ENCODE measurements at places on chromosomes 16 and 17.
A peak's percentile ranks its signal among the peaks of the same experiment; 100 is the strongest.

DNA sequence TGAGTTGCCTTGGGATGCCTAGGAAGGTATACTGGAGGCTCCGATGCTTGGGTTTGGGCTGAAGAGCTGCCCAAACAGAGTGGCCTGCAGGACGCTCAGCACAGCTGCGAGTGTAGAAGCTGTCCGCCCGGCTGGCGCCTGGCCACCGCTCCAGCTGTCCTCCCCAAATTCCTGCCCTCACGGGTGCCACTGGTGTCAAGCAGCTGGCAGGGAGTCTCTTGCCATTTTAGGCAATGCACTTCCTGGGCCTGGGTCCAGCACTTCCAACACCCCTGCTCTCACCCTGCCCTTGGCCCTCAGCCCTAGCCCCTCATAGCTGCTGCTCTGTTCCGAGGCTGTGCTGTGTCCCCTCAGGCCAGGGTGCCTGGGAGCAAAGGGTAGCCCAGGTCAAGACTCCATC lies 5.2 kb upstream of the PKMYT1 start:
- DNase-seq = no peak

DNA sequence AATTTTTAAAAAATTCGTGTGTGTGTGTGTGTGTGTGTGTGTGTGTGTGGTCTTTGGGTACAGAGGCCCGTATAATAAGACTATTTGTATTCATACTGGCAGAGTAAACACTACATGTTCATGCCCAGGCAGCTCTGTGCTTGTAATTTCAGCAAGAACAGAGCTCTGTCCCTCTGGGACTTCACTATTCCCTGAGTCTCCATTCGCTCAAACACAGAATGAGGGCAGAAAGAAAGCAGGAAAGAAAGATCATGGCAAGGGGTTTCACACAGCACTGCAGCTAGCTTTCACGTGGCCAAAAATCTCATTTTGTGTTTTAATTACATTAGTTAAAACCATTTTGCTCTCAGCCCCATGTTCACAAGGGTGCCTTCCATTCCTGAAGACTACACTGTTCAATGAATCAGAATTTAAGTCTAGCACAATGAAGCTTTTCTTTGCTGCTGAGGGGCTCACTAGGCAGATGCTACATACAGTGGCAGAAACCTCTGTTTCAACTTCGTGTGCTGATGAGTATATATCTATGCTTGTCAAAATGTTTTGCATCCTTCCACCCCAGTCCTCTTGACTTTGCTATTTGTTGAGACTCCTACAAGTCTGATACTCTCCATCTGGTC lies 198.4 kb upstream of the C17orf78 start:
- peak; percentile 7 for DNase-seq

GRCh38 chr17:72388765-72389473 lies 268.1 kb downstream of the SOX9 start:
- DNase-seq = peak; percentile 43

DNA sequence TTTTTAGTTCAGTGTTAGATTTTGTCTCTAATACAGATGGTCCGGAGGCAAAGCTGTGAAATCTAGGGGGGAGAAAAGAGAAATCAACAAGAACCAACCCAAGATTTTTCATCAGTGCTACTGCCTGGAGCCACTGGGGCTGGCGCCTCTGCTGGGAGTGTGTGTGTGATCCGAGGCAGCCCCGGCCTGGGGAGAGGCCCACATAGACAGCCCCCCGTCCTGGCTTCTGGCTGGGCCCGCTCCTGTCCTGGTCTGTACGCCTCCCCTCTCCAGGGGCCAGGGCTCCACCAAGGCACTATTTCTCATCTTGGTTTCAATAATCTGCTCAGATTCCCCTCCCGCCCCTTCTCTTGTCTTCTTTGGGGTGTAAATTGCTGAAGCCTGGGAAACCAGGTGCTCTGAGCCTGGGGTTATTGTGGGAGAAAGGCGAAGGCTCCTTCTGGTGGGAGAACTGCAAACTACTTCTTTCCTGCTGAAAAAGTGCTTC lies 7.8 kb downstream of the BAHCC1 start:
- no peak for DNase-seq

GRCh38 chr16:69199382-69199781 lies 12.4 kb downstream of the SNTB2 start:
- no peak for DNase-seq

- no peak for DNase-seq
Observed at GRCh38 chr16:645852-646678, 3.1 kb upstream of the WDR90 start.

- DNase-seq = no peak
Observed at GRCh38 chr17:57874434-57875289, 24.8 kb upstream of the MRPS23 start.

DNA sequence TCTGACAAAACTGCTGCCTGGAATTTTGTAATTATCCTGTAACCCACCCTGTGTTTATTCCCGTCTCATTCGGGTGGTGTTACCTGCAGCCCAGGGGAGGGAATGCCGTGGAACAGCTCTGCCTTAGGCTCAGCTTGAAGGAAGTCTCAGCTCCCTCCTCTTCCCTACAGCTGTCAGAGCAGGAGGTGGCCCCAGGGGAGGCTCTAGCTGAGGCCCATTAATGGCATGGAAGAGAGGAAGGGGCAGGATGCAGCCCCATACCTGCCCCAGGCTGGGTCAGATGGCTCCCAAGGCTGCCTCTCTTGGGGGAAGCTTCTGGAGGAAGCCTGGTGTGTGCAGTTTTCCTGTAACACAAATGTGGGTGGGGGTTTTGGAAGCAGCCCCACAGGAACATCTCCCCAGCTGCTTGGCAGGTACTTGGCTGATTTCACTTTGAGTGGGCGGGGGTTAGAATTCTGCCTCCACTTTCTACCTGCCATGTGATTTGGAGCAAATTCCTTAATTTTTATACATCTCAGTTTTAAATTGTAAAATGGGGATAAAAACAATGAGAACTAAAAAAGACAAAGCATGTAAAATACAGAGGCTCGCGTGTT lies 103.9 kb downstream of the MGAT5B start:
- no peak for DNase-seq

GRCh38 chr17:46147296-46147695 lies 45.9 kb downstream of the KANSL1 start:
- no peak for DNase-seq

GRCh38 chr16:12089492-12090150 lies 113.1 kb downstream of the SNX29 start:
- no peak for DNase-seq

DNA sequence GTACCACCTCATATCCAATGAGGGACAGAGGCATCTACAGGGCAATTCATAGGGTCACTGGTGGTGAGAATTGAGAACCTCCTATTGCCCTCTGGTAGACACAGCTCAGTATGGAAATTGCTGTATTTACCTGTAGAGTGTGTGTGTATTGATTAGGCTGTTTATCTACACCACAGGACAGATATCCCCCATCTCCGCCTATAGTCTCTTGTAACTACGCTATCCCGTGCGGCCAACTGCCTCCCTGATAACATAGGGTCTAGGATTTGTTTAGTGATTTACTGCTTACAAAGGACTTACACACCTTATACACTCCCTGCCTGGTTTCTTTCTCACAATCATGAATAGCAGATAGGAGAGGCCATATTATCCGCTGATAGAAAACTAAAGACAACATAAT lies 1.7 kb upstream of the STAT3 start:
- DNase-seq = peak; percentile 32

DNA sequence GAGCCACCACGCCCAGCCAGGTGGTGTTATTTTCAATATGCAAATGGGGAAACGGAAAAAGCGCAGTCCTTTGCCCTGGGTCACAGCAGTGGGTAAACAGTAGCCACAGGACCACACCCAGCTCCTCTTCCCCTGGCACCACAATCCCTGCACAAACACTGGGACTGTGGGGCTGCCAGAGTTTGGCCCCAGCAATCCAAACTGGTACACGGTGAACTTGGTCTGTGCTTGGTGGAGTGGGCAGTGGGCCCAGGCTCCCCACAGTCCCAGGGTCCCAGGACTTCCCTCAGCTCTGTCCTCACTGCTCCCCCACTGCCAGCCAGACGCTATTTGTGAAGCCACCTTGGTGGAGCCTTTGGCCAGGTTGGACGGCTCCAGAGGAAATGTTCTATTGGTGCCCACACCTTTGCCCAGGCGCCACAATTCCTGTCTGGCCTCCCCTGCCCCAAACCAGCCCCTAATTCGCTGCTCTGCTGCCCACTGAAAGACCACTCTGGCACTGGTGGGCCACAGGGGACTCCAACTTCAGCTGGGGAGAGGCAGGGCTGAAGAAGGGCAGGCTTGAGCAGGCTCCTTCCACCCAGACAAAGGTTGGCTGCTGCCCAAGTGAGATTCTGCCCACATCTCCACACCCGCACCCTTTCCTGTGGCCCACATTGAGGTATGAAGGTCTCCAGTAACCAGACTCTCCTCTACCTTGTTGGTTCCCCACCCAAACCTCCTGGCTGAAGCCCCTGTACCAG lies 2.1 kb downstream of the CHAD start:
- DNase-seq = peak; percentile 68

DNA sequence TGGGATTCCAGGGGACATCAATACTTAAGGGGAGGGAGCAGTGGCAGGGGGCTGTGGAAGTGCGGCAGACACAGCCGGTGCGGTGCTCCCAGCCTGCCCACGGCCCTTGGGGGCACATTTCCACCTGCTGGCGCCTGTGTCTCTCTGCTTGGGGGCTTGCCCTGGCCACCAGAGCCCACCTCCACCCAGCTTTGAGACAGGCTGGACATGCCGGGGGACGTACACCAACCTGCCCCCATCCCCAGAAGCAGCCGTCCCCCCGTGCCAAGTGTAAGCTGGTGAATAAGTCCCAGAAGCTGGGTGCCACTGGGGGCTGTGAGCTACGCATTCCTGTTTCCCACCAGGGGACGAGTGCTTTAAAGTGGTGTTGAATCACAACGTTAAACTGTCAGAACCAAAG lies 172.6 kb downstream of the GSG1L start:
- DNase-seq = no peak

DNA sequence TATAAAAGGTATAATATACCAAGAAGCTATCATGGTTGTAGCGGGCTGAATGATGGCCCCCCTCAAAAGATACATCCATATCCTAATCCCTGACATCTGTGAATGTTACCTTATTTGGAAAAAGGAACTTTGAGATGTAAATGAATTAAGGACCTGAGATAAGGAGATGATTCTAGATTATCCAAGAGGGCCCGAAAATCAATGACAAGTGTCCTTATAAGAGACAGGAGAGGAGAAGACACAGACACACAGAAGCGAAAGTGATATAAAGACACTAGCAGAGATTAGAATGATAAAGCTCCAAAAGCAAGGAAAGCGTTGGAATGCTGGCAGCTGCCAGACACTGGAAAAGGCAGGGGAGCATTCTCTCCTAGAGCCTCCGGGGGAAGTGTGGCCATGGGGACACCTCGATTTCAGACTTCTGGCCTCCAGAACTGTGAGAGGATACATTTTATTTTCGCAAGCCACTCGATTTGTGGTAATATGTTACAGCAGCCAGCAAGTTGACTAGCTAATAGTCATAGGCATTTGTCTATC lies 12.5 kb upstream of the GP1BA start:
- DNase-seq = no peak

GRCh38 chr16:31329671-31330552 lies 25.1 kb upstream of the ITGAX start:
- no peak for DNase-seq

GRCh38 chr17:18323007-18323406 lies 7.9 kb downstream of the SMCR8 start:
- DNase-seq = no peak

GRCh38 chr17:82239401-82239925 lies 10.6 kb downstream of the SLC16A3 start:
- peak; percentile 65 for DNase-seq

DNA sequence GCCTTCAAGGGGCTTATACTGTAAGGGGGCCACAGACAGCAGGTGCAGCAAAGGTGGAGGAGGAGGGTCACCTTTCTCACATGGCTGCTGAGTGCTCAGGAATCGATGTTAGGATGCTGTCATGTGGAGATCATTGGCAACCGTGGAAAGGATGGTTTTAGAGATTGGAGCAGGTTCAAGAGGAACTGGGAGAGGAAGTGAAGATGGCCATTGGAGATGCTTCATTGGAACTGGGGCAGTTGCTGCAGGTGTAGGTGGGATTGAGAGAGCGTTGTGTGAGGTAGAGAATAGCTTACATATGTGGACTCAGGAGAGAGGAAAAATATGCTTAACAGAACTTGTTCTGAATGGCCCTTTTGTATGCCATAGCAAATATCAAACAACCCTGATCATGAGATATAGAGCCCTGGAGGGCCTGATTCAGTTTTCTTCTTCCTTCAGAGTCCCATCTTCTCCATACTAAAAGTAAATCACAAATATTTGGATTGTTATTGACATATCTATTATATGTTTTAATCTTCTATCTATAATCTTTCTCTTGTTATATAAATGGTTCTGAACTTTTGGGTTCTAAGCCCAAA lies 40.8 kb downstream of the LDHD start:
- DNase-seq = no peak

GRCh38 chr17:35738519-35739133 lies 7.2 kb downstream of the RASL10B start:
- no peak for DNase-seq

DNA sequence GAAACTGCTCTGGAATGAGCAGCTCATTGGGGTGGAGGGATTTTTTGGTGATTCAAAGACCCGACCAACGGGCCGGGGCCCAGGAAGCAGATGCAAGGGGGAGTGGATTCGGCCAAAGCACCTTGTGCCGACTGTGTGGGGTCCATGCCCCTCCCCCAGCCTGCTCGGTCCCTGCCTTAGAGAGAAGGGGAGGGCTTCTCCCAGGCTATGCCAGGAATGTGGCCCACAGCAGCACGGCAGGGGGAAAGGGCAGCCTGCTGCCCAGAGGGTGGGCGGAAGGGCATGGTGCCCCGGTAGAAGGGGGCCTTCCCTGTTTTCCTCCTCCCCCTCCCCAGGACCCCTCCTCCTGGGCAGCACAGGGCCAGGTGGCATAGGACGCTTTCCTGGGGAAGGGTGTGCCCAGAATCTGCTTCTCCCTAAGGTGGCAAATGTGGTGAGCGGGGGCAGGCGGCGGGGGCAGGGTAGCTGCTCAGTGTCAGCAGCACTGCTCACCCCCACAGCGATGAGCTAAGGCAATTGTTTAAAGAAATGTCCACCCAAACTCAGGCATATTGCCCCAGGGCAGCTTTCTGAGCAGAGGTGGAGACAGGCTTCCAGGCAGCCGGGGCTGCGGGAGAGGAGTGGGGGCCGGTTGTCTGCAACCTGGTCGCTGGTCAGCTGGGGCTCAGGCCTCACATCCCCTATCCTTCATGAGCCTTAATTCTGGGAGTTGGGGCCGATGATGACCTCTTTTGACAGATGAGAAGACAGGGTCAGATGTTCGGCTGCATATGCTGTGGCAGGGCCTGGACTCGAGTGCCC lies 33.9 kb upstream of the MLKL start:
- DNase-seq = no peak
